CD4-positive, alpha-beta T cell treated with Interleukin-21 for 1 hour (primary cell): ENCODE measurements at places on chromosomes 4 and X.

DNA sequence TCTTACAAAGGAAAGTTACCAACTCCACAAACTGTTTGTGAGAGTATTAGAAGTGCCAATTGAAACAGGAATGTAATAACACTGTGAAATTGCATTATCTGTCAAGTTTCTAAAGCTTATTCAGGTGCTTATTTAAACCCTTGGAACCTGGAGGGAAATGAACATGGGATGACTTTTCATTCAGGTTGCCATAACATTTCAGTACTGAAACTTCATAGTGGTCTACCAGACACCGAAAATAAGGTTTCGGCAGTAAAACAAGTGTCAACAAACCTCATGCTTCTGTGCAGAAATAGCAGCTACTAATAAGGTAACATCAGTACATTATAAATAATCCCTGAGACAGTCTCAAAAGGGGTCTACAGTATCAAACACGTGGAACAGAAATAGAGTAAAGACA is 890.7 kb upstream of the INTU start:
- no peak for DNase-seq

DNA sequence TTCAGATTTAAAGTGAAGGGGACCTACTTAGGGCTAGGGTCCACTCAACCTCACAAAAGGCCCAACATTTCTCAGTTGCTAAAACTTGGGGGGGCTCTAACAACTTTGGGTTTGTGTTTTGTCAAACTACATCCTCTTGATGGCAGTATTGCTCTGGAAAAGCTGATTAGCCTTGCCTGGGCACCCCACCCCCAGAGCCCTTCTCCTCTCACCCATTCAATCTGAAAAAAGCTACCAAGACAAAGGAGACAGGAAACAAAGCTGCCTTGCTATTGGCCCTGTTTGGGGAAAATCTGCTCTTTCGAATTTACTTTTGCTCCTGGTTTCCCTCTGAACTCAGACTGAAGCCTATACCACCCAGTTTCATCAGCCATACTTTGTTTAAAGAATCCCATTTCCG is 195.2 kb upstream of the STK26 start:
- DNase-seq = peak; percentile 61

DNA sequence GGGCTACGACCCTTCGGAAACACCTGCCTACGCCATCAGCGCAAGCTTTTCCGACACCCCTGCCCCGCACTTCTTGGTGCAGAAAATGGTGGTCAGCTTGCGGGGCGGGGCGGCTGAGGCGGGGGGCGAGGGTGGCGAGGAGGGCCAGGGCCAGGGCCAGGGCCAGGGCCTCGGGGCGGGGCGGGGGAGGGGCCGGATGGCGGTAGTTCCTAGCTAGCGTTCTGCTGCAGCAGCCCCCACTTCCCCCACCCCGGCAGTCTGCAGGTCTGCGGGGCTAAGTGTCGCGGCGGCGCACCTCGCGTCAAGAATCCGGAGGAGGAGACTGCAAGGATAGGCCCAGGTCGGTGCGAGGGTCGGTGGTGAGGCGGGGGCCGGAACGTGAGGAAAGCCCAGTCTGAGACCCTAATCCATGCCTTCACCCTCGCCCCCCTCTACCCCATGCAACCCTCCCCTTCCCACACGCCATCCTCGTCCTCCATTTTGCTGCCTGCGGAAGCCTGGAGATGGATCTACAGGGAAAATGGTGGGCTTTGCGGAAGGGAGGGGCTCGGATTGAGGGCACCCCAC is 600 bp downstream of the BEX4 start:
- peak; percentile 57 for DNase-seq

GRCh38 chr4:17785858-17786257 is 4.4 kb upstream of the FAM184B start:
- no peak for DNase-seq

GRCh38 chrX:15416133-15416993 is 32.1 kb upstream of the VEGFD start:
- DNase-seq = no peak

DNA sequence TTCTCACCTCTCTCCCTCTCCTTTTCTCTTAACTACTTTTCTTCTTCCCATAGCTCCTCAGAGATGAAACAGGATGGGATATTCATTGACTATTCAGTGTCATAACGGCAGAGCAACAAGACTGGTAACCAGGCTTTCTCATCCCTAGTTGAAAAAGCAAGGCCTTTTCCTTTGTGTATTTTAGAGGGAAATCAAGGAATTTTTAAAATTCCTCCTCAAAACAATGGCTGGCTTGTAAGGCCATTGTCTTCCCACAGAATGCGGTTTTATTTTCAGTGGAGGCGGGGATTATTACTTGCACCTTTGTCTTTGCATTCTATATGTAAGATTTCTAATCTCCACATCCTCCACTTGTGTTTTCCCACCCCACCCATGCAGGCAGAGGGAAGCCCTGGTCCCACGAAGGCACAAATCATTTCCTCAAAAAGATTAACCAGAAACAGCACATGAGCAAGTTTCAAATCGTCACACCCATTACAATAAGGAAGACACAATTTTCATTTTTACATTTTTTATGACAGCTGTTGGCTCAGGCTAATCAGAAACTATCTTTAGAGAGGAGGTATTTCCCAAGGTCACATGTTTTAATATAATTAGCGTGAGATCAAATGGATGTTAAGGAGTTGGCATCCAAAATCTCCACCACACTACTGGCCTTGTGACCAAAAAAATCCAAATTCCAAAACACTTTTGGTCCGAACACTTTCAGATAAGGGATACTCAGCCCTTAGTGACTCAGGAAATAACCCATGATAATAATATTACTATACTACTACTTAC is 53.0 kb upstream of the KDR start:
- no peak for DNase-seq

- DNase-seq = no peak
These were observed 129.6 kb upstream of the QRFPR start for GRCh38 chr4:121510341-121510874.

DNA sequence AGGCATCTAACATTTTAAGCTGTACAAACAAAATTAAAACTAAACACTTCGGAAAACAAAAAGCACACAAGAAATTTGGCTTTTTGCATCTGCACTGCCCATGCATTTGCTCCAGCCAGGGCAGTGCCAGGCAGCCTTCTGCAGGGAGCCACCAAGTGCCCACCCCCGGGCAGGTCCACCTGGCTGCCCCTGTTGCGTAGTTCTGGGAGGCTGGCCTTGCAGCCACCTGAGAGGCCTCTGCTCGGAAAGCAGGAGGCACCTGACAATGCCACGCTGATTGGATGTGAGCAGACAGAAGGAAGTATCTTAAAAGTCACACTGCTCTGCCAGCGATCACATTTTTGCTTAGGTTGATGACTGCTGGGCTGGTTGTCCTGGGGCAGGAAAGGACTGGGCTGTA is 3.5 kb downstream of the TMEM271 start:
- no peak for DNase-seq

DNA sequence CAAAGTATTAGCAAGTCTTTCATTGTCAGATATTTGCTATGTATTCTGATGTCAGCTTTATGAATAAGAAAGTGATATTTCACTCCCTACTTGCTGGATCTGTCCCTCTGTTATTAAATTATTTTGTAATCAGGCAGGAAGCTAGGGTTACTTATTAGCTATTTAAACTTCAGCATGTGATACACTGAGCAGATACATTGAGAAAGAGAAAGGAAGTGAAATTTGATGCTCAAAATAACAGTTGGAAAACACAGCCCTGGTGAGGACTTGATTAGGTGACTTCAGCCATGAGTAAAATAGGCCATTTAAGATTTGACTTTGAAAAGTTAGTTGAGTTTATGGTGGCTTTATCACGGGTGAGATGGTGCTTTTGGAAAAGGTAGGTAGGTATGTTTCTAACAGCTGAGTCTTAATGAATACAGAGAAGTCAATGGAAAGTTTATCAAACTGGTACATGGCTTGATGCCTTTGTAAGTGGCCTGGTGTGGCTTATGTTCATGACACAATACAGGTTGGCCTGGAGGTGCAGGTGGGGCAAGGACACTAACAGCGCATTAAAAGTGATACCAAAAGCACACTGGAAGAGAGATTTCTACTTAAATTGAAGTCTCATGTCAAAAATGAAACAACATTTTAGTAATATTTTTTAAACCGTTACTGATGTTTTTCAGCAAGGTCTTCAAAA is 321.2 kb upstream of the SPOCK3 start:
- no peak for DNase-seq

GRCh38 chrX:25015486-25016360 is at the start of gene ARX:
TSS of gene ARX (minus strand) at chrX:25015965. CDS start at chrX:25015737, 228 bp downstream.
- peak; percentile 23 for DNase-seq

DNA sequence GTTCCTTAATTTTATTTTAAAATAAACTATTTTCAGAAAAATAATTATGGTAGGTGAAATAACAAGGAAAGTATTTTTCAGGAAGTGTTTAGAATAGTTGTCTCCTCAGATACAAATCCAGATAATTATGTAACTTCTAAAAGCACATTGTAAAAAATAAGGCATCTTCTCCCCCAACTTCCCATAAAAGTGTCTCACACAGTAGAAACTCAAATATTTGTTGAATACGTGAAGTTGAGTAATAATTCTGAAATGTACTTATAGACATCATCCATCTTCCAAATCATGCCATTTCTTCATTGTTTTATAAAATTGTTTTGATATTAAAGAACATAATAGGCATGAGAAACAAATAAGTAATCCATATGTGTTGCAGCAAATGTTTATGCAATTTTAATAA is 18.0 kb downstream of the SHISA3 start:
- no peak for DNase-seq

GRCh38 chrX:154735695-154736393 is 15.0 kb downstream of the GAB3 start:
- no peak for DNase-seq

- no peak for DNase-seq
These were observed 300.7 kb downstream of the USP46 start for GRCh38 chr4:52358366-52358765.

DNA sequence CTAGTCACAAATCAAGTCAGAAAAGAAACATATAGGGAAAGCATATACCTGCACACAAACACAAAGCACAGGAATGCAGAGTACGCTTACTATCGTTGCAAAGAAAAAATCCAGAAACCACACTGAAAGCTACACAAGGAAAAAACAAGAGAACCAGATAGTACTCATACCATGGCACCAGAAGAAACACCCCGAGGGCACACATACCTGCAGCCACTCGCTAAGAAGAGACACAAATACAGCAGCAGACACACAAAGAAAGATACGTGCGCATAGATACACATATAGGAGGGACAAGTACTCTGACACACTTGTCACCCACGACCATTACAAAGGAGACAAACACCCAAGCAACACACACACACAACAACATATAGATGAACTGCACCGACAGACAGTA is 1.4 kb upstream of the SLC38A5 start:
- DNase-seq = no peak

GRCh38 chr4:14000091-14000814 is 372.7 kb upstream of the BOD1L1 start:
- DNase-seq = no peak
